ENCODE measurements at places on chromosomes 4 and X.

- DNase-seq: no peak
Measured at GRCh38 chr4:34202154-34202553, 2042.2 kb downstream of the ARAP2 start.

GRCh38 chr4:38131371-38132091 lies 171.3 kb downstream of the PTTG2 start:
- no peak for DNase-seq

GRCh38 chrX:85995641-85996040 lies 51.7 kb downstream of the CHM start:
- DNase-seq: no peak

- no peak for DNase-seq
Measured at GRCh38 chr4:183986971-183987946, 82.2 kb downstream of the STOX2 start.

DNA sequence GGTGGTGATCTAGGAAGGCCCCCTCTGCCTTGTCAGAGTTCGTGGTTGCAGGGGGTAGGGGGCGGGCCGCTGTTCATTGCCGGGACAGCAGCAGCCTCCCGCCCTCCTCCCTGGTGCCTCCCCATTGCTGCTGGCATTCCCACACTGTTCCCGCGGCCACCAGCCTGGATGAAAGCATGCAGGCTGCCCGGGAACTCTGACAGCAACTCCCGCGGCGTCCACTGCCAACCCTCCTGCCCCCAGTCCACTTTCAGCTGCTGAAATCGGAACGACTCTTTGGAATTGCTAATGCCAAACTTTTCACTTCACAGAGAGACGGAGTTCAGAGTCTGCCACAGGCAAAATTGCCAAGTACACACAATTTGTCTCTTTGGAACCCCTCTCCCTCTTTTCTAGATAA lies 121.9 kb downstream of the BEND2 start:
- DNase-seq: no peak

DNA sequence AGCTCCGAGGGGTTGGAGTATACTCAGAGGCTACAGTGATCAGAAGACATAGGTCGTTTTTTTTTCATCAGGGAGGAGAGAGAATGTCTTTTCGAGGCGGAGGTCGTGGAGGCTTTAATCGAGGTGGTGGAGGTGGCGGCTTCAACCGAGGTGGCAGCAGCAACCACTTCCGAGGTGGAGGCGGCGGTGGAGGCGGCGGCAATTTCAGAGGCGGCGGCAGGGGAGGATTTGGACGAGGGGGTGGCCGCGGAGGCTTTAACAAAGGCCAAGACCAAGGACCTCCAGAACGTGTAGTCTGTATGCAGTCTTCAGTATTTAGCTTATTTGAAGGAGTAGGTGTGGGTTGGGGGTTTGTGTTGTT lies 500 bp downstream of the GAR1 start:
- peak; percentile 30 for DNase-seq

GRCh38 chr4:137367620-137368019 lies 164.7 kb downstream of the PCDH18 start:
- no peak for DNase-seq

All from hematopoietic multipotent progenitor cell treated with erythropoietin and hydrocortisone succinate and interleukin-3 and kit ligand, for 8 days (in vitro differentiated cells).